ENCODE measurements at places on chromosomes 4 and X.

- DNase-seq, result no peak
Observed at GRCh38 chrX:110318664-110318968, 731 bp upstream of the AMMECR1 start.

GRCh38 chr4:20432088-20432487, 180.4 kb downstream of the SLIT2 start:
- no peak for DNase-seq

- DNase-seq, result no peak
Observed at GRCh38 chr4:41784191-41784979, 35.9 kb upstream of the PHOX2B start.

GRCh38 chr4:48345542-48345941, 4.2 kb downstream of the SLAIN2 start:
- no peak for DNase-seq

GRCh38 chr4:165106518-165106917, 6.1 kb downstream of the TMEM192 start:
- DNase-seq, result no peak

DNA sequence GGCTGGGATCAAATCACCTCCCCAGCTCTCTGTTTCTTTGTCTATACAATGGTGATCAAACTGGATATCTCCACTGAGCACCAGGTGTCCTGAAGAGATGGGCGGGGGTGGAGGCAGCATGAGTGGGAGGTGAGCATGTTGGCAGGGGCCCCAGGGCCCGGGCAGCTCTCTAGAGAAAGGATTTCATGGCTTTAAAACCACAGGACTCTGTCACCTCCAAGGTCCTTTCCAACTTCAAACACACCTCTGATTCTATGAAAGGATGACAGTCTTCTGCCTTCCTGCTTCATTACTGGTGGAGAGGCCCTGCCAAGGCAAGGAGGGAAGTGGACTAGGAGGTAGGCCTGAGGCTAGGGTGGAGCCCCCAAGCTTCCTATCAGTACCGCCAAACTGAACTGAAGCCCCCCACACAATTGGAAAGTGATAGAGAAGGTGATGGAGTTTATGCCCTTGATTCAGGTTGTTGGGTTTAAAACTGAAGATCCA, 38.6 kb downstream of the TRIM2 start:
- DNase-seq, result no peak

DNA sequence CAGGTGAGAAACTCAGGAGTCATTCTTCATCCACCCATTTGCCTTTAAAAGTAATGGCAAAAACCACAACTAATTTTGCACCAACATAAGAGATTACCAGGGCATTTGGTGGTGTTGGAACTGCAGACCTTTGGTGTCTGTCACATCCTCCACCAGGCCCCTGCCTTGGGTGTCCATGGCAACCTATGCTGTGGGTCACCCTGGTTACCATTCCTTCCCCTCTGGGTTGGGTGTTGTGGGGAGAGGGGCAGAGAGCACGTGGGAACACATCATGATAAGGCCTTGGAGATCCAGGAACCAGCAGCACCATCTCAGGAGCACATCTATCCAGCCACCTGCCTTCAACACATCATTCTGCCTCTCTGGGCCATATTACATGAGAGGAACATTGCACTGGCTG, 77.3 kb downstream of the CHRNA9 start:
- no peak for DNase-seq

DNA sequence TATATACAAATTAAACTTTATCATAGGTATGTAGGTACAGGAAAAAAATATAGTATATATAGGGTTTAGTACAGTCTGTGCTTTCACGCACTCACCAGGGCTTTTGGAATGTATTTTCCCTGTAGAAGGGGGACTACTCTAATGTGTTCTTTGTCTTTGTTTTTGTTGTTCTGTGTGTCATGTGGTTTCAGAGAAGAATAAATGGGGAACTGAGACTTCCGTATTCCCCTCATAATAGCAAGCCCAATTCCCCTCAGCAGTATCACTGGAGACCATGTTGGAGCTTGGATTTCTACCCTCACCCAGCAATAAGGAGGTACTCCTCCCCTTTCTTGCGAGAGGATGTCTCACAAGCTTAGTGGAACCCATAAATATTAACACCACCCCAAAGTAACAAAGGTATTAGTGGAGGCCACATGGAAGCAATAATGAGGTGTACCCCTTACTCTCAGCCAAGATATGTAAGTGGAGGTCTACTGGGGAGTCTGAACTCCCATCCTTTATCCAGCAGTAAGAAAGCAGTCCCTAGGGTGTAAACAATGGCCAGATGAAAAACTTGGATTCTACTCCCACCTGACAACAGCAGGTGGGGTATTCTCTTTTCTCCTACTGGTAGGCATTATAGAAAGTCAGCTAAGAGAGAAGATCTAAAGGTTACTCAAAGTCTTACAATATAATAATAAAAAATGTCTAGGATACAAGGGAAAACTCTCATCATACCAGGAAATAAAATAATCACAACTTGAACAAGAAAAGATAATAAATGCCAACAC, 805.4 kb upstream of the GALNTL6 start:
- DNase-seq, result no peak

GRCh38 chr4:70703619-70704214, 15.4 kb downstream of the UTP3 start:
- peak; percentile 64 for DNase-seq

DNA sequence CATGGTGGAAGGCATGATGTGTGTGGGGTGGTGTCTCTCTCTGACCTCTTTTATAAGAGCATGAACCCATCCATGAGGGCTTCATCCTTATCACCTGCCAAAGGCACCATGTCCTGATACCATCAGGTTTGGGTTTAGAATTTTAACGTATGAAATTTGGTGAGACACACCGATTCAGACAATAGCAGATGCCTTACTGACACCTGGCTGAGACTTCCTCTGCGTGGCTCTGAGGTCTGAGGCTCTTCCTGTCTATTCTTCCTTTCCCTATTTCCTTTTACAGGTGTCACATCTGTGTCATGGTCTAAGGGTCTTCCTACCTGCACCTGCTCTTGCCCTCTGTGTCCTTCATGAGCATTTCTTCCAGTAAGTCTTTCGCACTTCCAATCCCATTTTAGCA, 320.7 kb upstream of the CLNK start:
- no peak for DNase-seq

DNA sequence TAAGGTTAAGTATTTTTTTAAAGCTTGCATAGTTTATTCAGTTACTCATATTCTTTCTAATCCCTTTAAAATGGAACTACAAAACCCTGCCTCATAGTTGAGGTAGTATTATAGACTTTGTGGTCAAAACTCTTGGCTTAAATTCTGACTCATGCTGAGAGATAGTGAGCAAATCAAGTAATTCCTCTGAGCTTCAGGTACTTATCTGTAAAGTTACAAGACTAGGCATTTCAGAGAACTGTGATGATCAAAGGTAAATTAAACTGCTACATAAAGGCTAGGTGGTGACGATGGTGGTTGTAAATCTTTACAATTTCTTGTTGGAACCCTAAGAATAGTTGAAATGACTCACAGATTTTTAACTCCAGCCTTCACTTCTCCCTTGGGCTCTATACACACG, 3.2 kb upstream of the CLOCK start:
- peak; percentile 60 for DNase-seq

GRCh38 chr4:37967736-37968135, 7.5 kb downstream of the PTTG2 start:
- no peak for DNase-seq

DNA sequence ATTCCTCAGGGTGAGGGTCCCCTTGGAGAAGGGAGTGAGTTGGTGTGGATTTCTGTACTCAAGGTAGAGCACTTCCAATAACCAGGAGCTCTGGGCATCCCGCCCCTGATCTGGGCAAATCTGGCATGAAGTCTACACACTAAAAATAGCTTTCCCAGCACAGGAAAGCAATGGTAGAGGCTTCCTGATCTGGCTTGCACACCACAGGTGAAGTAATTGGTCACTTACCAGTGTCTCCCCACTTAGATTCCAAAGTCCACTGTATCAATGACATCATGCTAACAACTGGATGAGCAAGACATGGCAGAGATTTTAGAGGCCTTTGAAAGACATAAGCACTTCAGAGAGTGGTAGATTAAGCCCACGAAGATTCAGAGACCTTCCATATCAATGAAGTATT, 17.8 kb upstream of the IDS start:
- no peak for DNase-seq

DNA sequence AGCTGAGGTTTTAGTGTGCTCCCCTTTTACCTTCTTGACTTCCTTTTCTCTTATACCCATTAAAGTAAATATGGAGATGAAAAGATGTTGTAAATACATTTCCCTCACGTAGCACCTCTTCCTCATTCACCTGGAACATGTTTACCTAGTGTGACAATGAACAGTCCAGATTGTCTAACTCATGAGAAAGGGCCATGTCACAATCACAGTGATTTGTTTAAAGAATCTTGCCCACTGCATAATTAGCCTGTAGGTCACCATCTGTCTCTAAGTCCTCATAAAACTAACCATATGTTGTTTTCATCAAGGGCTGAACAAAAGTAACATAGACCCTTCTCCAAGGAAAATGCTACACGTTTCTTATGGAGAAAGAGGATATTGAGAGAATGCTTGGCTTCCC, 85.7 kb downstream of the TSPAN5 start:
- no peak for DNase-seq

- no peak for DNase-seq
Observed at GRCh38 chrX:108186811-108187210, 95.2 kb downstream of the ATG4A start.

- DNase-seq, result no peak
Observed at GRCh38 chr4:124295413-124295812, 417.1 kb downstream of the ANKRD50 start.

- DNase-seq, result no peak
Observed at GRCh38 chr4:31803526-31804195, 1083.5 kb downstream of the PCDH7 start.

- DNase-seq, result no peak
Observed at GRCh38 chr4:43757147-43757546, 691.5 kb downstream of the KCTD8 start.

GRCh38 chr4:174581901-174582300, 59.6 kb upstream of the HPGD start:
- DNase-seq, result no peak

- no peak for DNase-seq
Observed at GRCh38 chrX:113920661-113921060, 663.2 kb upstream of the HTR2C start.

DNA sequence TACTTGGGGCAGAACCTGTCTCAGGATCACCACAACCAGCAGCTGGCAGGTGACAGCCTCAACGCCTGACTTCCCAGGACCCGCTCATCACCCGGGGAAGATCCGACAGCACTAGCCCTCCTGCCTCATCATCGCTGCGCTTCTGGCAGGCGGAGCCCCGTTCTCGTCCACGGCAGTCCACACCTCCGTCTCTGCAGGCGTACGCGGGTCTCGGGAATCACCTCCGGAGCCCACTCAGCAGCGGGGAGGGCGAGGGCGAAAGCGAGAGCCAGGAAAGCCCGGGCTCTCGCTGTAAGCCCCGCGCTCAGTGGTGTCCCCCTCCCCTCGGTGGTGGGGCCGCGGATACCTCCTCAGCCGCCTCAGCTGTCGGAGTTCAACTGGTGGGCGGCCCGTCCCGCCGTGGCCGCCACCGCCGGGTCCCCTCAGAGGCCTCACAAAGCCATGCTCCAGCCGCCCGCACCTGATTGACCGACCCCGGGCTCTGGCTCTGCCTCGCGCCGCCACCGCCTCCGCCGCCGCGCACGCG, 518 bp upstream of the CNKSR2 start:
- DNase-seq, result no peak

DNA sequence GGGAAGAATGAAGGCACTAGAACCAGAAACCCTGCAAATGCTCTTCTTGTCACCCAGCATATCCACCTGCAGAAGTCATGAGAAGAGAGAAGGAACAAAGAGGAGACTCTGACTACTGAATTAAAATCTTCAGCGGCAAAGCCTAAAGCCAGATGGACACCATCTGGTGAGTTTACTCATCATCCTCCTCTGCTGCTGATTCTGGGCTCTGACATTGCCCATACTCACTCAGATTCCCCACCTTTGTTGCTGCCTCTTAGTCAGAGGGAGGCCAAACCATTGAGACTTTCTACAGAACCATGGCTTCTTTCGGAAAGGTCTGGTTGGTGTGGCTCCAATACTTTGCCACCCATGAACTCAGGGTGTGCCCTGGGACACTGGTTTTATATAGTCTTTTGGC, 181.7 kb downstream of the AR start:
- no peak for DNase-seq

DNA sequence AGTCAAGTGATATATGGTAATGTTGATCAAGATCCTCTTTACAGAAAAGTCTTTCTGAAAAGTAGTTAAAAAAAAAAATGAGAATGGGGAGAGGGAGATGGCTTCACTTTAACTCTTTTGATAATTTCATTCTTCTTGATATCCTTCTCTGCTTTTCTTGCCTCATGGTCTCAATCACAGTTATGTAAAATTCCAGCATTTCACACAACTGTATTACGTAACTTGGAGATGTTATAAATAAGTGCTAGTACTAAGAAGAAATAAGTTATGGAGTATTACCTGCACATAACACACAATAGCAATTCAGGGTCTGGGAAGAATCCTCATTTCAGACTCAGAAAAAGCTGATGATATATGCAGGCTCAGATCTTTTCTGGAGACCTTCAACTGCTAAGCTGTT, 22.0 kb downstream of the RUFY3 start:
- no peak for DNase-seq

Measured in OCI-M1 (cell line).